CD4-positive, alpha-beta T cell treated with Interleukin-21 for 1 hour (primary cell): ENCODE measurements at places on chromosomes 7 and 10.
A peak's percentile ranks its signal among the peaks of the same experiment; 100 is the strongest.

DNA sequence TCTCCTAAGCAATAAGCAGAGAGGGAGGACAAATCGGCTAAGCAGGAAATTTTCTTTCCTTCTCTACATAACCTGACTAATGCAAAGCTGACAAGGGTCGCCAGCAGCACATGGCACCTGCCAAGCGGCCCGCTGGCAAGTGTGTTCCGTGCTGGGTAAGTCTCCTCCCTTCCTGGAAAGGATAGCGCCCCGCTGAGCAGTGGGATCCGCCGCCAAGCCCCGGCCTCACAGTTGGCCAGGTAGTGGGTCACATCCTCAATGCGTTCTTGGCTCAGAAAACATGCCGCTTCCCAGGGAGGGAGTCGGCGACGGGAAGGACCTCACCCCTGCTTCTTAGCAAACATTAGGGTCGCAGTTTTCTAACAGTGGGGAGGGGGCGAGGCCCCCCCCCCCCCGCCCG lies 488.9 kb upstream of the NUPR2 start:
- DNase-seq, result no peak

DNA sequence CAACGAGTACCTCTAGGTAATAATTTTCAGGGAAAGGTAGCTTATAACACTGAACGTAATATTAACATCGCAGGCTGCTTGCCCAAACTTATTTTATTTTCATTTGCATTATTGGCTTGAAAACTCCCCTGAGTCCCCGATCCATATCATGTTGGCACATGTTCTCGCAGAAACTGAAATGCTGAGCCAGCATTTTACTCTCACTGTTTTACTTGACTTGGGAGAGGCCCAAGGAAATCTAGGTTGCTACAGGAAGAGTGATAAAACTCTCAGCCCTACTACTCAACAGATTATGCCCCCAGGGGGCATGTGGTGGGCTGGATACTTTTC lies 183.5 kb upstream of the HABP2 start:
- no peak for DNase-seq

DNA sequence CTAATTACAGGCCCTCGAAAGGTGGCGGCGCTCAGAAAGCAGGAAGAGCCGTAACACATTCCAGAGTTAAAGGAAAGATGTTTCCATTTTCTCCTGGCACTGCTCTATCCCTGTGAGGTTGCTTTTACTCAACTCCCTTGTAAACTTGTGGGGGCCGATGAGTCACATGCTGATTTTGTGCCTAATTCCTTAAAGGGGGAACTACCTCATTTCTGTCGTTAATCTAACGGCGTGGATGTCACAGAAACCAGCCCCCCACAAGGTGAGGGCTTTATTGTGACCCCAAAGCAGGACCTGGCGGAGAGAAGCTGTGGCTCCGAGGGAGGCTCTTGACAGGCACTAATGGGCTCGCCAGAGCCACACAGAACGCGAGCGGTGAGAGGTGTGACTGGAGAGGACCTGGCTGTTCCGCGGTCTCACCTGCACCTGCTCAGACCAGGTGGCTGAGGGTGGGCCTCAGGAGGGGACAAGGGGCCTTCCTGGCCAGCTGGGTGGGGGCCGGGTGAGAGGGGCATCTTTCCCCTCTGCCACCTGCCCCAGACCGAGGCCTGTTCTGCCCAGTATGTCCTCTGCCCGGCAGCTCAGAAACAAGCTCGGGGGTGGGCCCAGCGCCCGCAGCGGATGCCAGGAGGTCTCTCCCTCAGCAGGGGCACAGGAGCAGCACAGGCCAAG lies 50.9 kb downstream of the CALML3 start:
- no peak for DNase-seq

DNA sequence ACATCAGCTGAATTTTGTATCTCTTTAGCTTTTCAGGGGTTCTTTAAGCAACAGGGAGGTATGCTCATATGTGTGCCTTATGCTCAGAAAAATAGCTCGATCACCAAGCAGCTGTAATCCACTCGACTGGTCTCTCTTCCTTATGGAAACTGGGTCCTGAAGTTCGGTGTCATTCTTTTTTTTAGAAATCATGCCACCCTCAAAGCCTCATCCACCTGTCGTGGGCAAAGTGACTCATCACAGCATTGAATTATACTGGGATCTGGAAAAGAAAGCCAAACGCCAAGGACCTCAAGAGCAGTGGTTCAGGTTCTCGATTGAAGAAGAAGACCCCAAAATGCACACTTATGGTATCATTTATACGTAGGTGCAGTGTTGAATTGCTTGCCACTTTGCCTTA lies 83.6 kb downstream of the FANK1 start:
- DNase-seq, result no peak

GRCh38 chr10:121281576-121281975 lies 316.7 kb downstream of the FGFR2 start:
- DNase-seq, result no peak

DNA sequence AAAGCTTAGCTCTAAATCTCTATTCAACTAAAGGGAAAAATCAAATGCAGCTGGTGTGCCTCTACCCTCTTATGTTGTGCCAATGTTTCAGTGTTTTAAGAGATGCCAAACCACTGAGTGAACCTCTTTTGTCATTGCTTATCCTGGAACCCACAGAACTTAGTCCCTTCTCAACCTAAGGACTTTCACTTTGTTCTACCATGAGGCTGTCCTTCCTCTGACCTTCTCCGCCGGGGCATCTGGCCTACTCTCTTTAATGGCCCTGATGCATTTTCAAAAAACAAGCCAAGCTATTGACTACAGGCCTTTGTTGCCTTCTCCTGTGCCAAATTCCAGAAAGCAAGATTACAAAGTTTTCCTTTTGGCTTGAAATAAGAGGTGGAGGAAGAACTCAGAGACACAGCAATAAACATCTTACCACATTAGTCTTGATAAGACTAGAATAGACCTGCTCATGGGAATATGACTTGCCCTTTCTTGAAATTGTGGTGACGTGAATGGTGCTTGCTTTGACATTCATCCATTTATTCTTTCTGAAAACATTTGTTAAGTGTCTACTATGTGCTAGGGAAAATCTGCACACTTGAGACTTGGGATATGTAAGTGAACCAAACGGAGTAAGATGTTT lies 253.2 kb upstream of the SMIM30 start:
- no peak for DNase-seq

GRCh38 chr10:47030191-47030703 lies 119.0 kb downstream of the PTPN20 start:
- DNase-seq, result no peak

DNA sequence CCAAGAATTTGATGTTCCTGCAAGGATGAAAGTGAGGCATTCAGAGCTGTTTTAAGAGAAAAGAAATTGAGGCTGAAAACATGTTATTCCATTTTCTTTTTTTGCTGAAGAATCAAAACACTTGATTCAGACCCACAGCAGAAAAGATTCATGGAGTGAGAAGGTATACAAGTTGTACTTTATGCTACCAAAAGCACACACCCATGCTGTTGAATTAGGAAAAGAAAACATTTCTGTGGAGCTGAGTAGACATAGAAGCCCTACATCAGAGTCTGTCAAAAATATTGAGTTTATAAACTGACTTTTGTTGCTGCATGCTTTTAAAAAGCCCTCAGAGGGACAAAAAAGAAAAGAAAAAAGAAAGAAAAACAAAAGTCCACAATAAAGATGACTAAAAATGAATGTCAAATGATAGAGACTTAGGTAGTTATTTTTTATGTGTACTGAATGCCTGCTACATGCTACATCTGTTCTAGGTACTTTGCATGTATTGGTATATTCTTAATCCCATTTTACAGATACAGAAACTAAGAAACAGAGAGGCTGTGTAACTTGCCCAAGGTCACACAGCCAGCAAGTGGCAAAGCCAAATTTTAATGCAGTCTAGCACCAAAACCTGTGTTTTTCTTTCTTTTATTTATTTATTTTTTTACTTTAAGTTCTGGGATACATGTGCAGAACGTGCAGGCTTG lies 71.7 kb upstream of the PALS2 start:
- DNase-seq, result no peak

GRCh38 chr10:53005612-53006345 lies 233.2 kb upstream of the MBL2 start:
- DNase-seq, result no peak

DNA sequence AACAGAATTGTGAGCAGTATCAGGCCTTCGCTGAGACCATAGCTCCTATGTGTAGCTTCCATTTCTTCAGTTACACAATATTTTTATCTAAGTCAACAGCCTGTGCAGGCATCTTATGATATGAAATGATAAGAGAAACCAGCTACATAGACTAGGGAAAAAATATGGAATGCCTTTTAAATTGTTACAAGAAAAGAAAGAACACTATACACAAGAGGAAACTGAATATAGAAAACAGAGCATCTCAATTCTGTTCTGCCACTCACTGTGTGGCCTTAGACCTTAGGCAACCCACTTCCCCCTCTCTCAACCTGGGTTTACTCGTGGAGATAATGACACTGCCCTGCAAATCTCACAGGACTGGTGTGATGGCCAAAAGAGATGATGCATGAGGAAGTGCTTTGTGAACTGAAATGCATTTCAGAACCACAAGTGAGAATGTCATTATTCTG lies 132.9 kb downstream of the LRRN3 start:
- no peak for DNase-seq

DNA sequence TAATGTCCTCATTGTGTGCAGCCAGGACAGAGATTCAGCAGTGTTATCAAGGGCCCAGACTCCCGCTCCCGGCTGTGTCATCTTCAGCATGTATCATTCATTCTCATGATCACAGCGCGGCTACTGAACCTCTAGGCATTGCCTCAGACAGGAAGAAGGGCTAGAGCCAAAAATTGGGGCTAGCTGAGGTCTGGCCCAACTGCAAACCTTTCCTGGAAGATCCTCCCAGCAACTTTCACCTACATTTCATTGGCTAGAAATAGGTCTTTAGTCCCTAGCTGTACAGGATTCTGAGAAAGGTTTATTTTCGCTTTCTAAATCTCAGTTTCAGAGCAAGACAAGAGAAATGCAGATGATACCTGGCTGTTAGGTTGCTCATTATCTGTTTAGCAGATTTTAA lies 81.9 kb downstream of the CREM start:
- DNase-seq, result peak; percentile 59
